ENCODE measurements at places on chromosomes 3 and 15. TPM values are rescaled to one million over a fixed set of nuclear protein-coding genes. Genes with fewer than 3 reads are reported as not detected.

GRCh38 chr15:63000706-63001105 lies 41.8 kb upstream of the TPM1 start:
- peak; percentile 38 for DNase-seq

DNA sequence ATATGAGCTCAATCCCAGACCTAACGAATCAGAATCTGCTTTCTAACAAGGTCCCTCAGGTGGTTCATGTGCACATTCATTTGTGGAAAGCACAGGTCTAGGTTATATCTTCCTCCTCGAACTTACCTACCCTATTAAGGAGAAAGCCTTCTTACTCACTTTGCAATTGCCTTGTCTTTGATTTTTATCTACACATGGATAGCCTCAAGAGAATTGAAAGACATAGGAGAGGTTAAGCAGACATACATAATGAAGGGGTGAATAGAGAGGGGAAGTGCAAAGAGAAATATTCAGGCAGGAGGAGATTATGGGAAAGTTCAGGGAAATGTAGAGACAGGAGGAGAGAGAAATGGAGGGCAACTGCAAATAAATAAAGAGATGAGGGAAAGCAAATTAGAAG lies 422.9 kb upstream of the ADAMTS9 start:
- DNase-seq = no peak

- no peak for DNase-seq
Measured at GRCh38 chr3:99319450-99319849, 318.9 kb upstream of the COL8A1 start.

DNA sequence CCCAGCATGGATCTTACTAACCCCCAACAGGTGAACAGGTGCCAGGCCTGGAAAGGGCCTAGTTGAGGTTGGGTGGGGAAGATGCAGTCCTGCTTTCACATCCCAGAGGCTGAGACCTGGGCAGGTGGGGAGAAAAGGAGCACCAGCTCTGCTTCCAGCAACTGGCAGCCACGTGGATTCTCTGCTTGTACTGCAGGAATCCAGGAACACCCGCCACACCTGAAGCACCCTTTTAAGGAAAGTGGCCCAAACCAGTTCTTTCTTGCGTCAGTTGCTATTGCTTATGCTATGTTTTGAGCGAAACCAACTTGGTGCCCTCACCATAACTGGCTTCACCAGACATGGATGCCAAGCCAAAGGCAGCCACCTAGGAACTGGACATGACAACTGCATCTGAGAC lies 28.1 kb upstream of the NEO1 start:
- DNase-seq = no peak

- no peak for DNase-seq
Measured at GRCh38 chr3:57003676-57004075, 56.8 kb upstream of the SPATA12 start.

DNA sequence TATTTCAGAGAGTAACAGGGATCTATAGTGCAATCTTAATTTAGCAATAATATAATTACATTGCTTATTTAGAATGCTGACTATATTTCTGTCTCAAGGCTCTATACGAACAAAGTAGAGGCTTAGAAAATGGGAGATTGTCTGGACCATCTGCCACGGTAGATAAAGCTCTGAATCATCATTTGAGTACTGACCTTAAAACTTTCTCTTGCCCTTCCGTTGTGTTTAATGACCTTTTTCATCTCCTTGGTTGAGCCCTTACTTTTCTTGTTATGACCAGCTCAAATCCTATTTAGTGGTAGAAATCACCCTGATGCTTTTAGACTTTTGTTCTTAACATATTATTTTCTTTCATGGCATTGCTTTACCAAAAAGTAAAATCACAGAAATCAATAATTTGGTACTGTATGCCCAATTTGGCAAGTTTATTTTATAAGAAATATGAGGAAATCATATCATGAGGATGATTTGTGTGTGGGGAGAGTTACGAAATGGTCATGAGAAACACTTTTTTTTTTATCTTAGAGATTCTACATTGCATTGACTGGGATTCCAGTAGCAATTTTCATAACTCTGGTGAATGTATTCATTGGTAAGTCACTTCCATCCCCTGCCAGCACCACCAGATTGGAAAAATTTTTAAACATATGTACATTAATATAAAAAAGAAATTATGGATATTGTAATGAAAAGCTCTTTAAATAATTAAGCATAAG lies 11.0 kb downstream of the NDUFB5 start:
- no peak for DNase-seq

DNA sequence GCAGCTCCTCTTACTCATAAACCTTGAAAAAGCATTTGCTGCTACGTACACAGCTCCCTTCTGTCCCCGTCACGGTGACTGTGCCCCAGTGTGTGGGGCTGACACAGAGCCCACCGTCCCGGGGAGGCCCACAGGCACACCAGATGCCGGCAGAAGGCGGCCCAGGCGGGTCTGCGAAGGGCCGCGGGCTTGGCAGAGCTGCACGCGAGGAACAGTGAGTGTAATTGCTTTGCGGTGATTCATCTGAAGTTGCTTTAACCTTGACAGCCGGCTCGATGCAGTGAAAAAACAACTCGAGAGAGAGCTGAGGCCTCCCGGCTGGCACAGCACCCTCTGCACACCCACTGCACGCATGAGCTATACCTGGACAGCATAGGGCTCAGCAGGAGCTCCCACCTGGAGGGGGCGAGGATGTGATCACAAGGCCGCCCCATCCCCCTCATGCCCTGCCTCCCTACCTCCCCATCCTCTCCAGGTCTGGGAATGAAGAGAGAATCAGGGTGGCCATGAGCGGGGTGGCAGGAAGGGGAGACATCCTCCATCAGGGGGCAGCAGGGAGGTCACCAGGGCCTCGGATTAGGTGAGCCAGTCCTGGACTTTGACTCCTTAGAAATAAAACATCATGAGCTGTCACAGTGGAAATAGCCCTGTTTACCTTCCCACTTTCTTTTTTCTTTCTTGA lies 172.7 kb downstream of the MEGF11 start:
- peak; percentile 58 for DNase-seq

DNA sequence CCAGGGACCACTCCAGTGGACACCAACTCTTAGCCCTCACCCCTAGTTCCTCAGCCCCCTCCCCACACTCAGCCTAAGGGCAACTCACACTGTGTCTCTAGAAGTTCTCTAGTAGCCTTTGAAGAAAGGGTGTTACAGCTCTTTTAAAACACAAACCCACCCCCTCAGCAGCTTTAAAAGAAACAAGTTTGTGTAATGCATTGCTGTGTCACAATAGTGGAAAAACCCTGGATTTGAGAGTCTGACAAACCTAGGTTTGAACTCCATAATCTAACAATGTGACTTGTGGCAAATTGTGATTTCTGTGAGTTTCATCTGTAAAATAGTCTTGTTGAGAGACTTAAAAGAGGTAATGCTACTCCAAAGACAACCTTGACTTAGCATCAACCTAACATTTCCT lies 54.0 kb downstream of the PLCH1 start:
- no peak for DNase-seq

DNA sequence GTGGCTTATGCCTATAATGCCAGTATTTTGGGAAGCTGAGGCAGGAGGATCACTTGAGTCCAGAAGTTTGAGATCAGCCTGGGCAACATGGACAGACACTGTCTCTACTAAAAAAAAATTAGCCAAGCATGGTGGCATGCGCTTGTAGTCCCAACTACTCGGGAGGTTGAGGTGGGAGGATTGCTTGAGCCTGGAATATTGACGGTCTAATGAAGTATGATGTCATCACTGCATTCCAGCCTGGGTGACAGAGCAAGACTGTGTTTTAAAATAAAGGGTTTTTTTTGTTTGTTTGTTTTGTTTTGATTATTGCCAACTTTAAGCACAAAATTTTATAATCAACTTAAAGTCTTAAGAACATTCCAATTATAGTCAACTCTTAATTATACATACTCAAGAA lies 6.8 kb downstream of the PLSCR1 start:
- no peak for DNase-seq

DNA sequence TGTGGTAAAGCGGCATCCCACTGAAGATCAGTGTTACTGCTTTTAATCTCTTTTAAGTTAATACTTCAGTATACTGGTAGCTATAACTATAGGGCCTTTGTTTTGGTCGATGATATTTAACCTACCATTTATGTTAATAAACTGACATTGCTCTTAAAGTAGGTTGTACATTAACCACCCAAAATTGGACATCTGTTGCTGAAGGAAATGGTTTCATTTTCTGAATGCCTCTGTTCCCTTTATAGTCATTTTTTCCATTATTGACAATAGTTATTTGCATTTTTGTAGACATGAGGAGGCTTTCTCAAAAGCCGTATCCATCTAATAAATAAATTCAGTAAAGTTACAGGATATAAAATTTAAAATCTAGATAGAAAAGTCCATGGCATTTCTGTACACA lies 252.4 kb upstream of the UBE2E1 start:
- no peak for DNase-seq

DNA sequence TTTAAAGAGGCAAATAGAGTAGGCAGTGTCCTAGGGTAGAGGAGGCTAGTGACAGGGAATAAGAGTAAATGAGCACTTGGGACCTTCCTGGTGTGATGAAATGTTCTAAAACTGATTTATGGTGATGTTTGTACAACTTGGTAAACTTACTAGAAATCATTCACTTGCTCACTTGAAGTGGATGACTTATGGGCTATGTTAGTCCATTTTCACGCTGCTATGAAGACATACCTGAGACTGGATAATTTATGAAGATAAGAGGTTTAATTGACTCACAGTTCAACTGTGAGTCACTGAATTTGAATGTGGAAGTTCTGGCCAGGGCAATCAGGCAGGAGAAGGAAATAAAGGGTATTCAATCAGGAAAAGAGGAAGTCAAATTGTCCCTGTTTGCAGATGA lies 31.7 kb upstream of the DHX36 start:
- no peak for DNase-seq

DNA sequence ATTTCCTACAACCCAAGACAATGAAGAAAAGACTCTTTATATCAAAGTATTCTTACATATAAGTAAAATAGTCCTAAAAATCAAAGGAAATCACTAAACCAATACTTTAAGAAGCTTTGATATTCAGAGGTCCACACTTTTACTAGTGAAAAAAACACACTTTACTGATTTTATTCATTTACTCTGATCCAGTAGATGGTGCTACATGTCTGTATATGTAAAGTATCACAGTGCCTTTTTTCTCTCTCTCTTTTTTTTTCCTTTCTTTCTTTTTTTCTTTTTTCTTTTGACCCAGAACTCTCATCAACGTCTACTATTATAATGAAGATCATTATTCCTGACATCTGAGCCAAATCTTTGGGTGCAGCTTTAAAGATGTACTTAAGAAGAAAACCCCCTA lies 10.8 kb upstream of the CCDC39 start:
- DNase-seq = no peak

DNA sequence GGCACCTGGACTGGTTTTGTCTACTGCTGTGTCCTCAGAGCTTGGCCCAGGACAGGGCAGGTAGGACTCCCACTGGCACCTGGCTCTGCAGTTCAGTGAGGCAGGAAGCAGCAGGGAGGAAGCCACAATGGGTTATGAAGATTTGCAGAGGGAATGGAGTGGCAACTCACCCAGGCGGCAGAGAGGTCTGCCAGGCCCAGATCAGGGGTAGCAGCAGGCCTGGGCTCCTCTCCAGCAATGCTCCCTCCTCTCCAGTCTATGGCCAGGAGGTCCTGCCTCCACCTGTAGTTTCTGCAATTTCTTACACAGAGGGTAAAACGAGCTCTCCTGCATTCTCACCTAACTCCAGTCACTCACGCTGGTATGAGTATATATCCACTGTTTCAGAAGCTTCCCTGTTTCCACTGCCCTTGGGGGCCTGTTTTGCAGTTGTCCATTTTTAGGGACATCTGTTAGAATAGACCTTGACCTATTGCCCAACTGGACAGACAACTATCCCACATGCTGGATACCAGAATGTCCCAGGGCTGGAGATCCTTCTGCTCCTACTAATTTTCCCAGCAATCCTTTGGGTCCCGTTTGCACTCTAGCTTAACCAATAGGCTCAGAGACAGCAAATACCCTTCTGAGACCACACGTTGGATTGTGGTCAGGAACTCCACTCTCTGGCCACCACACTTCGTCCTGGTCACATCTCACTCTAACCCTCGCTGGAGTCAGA lies 35.2 kb downstream of the HMCES start:
- DNase-seq = peak; percentile 34

DNA sequence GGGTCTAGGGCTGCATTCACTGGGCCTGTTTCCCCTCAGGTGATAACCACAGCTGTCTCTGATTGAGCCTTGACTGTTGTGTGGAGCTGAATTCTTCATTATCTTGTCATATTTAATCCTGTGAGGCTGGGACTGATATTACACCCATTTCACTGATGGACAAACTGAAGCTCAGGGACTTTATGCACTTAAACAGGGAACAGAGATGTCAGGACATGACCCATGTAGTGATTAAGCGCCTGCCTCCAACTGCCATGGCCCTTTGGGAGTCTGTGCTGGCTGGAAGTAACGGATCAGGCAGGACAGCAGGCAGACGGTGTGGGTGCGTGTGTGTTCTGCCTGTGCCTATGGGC lies 7.5 kb downstream of the GNAI2 start:
- no peak for DNase-seq

GRCh38 chr3:70053293-70053692 lies 53.8 kb downstream of the SAMMSON start:
- DNase-seq = no peak

- peak; percentile 66 for DNase-seq
Measured at GRCh38 chr3:112327371-112327951, 5.5 kb upstream of the CD200 start.

- DNase-seq = peak; percentile 67
Measured at GRCh38 chr15:50145451-50145872, 26.4 kb upstream of the ATP8B4 start.

DNA sequence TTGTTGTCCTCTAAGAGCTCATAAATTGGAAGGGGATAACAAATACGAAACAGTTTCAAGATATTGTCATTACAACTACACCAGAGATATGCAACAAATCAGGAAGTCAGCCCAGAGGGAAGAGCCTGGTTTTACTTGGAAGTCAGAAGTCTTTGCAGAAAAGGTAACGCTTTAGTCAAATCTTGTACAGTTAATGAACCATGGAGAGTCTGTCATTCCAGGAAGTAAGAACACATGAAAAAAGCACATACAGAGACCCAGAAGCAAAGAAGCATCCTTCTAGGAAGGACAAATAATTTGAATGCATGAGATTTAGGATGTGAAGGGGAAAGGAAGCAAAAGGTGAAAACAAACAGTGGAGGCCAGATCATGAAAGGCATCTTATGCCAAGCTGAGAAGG lies 19.6 kb downstream of the DYNC1LI1 start:
- no peak for DNase-seq

The ERICH6 gene
- polyA plus RNA-seq = 0.08 TPM

The PPARG gene
- polyA plus RNA-seq = 2.8 TPM

The RYR3 gene
- 0.08 TPM for polyA plus RNA-seq

The CTXN2 gene
- polyA plus RNA-seq = 0.02 TPM

The CLDN16 gene
- 0.02 TPM for polyA plus RNA-seq

The LMAN1L gene
- 0.02 TPM for polyA plus RNA-seq

The ZNF774 gene
- polyA plus RNA-seq = 1.6 TPM

The CD200R1 gene
- 0.02 TPM for polyA plus RNA-seq

The DPPA2 gene
- polyA plus RNA-seq = not detected

The CYP1A2 gene
- not detected for polyA plus RNA-seq

The TMEM266 gene
- 0.07 TPM for polyA plus RNA-seq

The TEX55 gene
- polyA plus RNA-seq = not detected

The MYRIP gene
- polyA plus RNA-seq = 1.1 TPM
